Endodermal cell (in vitro differentiated cells): ENCODE measurements at places on chromosomes 11 and 22. TPM values are rescaled to one million over a fixed set of nuclear protein-coding genes. Genes with fewer than 3 reads are reported as not detected.

The PDXP gene
- total RNA-seq: 28.6 to 76.9 TPM (median 29.3 TPM) in 3 replicates

DNA sequence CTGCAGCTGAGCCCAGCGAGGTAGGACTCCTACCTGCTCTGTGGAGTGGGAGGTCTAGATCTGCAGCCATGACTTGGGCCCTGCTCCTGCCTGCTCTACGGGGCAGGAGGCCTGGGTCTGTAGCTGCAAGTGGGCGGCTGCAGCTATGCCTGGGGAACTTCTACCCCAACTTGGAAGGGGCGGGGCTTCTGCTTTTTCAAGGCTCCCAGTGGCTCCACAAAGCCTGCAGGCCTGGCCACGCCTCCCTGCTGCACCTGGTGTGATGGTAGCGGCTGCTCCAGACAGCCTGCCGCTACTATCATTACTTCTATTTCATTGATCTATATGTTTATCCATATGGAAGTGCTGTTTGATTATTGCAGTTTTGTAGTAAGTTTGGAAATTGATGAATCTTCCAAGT is 121.2 kb downstream of the NELL1 start:
- DNase-seq: peak; percentile 80

DNA sequence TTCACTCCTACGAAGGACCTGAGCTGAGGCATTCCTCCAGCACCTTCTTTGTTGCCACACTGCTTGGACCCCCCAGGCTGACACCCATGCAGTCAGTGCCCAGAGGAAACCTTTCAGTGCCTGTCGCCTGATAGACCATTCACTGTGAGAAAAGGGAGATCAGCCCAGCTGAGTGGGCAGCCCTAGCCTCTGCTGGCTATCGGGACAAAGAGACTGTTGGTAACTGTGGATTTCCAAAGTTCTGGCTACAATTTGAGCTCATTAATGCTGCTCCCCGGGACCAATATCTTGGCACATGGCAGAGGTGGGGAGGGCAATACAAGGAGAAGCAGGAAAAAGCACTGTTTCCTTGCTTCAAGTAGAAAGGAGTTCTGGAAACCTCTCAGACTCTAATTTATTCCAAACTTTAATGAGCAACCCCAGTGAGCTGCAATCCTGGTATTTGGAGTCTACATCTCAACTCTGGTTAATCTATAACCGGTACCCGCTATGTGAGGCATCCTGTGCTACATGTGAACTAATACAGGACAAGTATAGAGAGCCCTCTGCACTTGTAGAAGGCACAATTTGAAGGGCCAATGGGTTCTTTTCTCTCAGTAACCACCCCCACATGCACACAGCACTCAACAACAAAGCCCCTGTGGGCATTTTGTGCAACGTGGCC is 200.7 kb upstream of the NCAM1 start:
- no peak for DNase-seq

DNA sequence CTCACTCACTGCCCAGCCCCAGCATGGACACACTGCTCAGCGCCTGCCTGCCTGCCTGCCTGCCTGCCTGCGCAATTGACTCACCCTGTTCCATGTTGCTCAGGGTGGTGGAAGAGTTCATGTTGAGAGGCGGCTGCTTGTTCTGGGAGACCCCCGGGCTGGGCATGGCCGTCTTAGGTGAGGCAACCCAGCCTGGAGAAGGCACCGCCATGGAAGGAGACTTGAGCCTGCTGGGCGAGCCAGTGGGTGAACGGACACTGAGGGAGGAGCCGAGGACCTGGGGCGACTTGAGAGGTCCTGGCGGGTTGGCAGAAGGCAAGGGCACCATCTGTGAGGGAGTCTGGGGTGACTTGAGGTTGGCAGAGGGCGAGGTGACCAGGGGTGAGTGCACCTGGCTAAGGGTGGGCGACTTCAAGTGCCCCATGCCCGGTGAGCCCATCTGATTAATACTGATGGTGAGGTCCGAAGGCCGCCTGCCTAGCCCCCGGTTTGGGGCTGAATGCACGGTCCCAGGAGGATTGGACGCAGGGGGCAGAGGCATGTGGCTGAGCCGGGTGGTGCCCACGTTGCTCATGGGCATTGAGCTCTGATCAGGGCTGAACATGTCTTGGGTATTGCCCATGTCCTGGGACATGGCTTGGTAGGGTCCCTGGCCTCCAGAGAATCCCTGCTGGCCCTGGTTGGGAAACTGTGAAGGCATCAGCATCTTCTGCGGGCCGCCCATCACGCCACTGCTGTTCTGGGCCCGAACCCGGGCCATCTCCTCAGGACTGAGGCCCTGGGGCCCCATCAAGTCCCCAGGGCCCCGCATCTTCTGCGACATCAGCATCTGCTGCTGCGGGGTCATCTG is 17.1 kb downstream of the CXCR5 start:
- no peak for DNase-seq
